CD4-positive, alpha-beta T cell (primary cell): ENCODE measurements at places on chromosomes 7 and 10.
A peak's percentile ranks its signal among the peaks of the same experiment; 100 is the strongest.

DNA sequence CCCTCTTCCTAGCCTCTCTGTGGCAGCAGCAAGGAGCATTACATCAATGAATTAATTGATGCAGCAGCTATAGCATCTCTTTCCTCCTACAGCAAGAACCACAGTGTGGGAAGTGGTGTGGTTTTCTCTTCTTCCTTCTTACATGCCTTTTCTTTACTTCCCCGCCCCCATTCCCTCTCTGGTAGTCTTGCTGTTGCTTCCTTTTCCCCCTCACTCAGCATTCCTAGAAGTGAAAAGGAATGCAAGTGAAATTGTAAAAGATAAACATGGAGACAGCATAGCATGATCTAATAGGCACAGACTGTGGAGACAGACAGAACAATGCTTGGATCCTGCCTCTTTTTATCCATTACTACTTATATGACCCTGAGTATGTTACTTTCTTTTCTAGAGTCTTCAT, 370.5 kb upstream of the BMPER start:
- DNase-seq: no peak

DNA sequence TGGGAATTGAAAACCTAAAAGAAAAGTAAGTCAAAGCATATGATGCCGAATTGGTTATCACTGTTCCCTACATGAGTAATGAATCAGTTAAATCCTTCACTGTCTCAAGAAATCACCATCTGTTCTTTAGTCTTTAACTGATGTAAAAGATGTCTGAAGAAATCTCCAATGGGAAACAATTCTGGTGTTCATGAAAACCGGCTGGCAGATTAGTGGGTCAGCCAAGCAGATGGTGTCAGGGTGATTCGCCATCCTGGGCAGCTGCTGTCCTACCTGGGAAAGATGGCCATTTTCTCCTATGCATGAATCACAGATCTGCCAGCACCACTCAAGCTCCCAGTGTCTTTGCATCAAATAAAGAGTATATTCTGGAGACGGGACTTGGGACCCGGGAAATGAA, 925.2 kb upstream of the GHITM start:
- no peak for DNase-seq

- DNase-seq: no peak
Observed at GRCh38 chr7:29865526-29865925, 59.2 kb downstream of the WIPF3 start.

GRCh38 chr7:112462236-112462635, 12.0 kb downstream of the IFRD1 start:
- DNase-seq: no peak

DNA sequence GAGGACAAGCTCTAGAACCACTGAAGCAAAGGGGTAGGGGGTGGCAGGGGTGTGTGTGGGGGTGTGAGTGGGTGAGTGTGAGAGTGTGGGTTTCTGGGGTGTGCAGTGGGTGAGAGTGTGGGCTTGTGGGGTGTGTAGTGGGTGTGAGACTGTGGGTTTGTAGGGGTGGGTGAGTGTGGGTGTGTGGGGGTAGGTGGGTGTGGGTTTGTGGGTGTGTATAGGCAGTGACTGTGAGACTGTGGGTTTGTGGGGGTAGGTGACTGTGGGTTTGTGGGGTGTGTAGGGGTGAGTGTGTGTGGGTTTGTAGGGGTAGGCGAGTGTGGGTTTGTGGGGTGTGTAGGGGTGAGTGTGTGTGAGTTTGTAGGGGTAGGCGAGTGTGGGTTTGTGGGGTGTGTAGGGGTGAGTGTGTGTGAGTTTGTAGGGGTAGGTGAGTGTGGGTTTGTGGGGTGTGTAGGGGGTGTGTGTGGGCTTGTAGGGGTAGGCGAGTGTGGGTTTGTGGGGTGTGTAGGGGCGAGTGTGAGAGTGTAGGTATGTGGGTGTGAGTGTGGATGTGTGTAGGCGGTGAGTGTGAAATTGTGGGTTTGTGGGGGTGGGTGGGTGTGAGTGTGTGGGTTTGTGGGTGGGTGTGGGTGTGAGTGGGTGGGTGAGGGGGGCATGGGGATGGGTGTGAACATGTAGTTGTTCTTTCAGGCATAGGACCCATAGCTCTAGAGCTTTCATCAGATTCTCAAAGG, 8.8 kb downstream of the NOS3 start:
- DNase-seq: no peak

GRCh38 chr7:12815426-12815825, 128.0 kb downstream of the ARL4A start:
- no peak for DNase-seq

DNA sequence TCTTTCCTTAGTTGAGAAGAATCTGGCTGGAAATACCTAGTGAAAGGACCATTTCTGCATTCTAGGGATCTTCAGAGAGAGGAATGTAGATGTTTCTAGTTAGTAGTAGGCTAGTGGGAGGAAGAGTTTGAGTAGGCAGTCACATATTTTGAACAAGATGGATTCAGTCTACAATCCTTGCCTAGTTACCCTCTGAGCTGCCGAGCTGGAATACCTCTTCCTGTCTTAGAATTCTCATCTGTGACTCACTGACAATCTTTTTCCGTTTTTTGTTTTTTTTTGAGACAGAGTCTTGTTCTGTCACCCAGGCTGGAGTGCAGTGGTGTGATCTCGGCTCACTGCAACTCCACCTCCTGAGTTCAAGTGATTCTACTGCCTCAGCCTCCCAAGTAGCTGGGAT, 30.7 kb upstream of the PLPP4 start:
- no peak for DNase-seq

- no peak for DNase-seq
Observed at GRCh38 chr10:8913720-8914119, 859.2 kb downstream of the GATA3 start.

GRCh38 chr7:158614700-158615099, 27.1 kb upstream of the PTPRN2 start:
- DNase-seq: no peak

DNA sequence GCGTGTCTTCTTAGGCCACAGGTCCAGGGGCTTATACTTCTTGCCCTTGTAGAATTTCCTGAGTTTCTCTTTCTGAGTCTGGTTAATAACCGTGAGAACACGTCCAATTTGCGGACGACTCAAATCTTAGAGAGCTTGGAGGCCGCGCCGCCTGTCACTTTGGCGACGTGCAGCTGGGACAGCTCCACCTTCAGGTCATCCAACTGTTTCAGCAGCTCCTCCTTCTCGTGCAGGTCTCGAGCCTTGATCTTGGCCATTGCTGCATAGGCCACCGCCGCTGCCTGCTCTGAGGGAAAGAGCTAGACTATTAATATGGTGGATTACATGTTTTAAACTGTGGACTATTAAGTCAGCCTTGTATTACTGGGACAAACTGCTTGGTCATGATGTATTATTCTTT, 26.9 kb downstream of the EVX1 start:
- no peak for DNase-seq

GRCh38 chr7:79317728-79318127, 135.7 kb downstream of the MAGI2 start:
- DNase-seq: no peak

GRCh38 chr7:25834050-25834449, 317.9 kb upstream of the NFE2L3 start:
- no peak for DNase-seq

DNA sequence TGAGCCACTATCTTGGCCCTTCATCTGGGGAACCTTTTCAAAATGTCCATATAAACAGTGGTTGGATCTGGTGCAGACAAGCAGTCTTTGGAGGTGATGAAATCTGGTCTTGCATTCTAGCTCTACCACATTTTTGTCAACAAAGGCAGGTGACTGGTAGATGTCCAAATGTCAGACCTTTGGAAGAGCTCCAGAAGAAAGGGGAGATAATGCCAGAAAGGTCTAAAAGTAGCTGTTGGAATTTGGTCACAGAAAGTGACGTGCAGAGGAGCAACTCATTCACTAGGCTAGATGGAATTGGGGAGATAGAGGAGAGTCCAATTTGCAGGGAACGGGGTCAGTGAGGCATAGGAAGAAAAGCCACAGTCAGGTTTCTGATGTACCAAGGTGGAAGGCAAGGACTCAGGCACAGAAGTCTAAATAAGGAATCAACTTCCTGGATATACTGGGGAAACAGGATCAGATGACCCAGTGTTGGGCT, 36.4 kb upstream of the WAC start:
- DNase-seq: no peak

GRCh38 chr7:69109246-69109645, 489.0 kb upstream of the AUTS2 start:
- no peak for DNase-seq

GRCh38 chr7:31070991-31071644, 19.0 kb downstream of the ADCYAP1R1 start:
- DNase-seq: no peak

- DNase-seq: no peak
Observed at GRCh38 chr10:92844746-92845145, 3.6 kb upstream of the EXOC6 start.

GRCh38 chr7:34309116-34309515, 348.9 kb upstream of the NPSR1 start:
- no peak for DNase-seq

DNA sequence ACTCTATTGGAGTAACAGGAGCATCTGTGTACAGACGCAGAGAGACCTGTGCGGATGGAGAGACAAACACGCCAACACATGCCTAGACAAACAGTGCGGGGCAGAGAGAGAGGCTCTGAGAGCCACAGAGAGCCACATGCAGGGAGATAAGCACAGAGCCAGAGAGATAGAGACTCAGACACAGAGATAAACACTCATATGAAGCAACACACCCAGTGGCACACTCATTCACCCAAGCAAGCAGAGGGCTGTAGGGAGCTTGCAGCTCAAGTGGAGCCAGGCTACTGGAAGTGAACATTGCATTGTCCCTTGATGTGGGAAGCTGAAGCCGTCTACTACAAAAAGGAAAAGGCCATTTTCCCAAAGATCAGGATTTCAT, 46.6 kb upstream of the PODXL start:
- no peak for DNase-seq

GRCh38 chr7:52502281-52502680, 533.2 kb upstream of the POM121L12 start:
- DNase-seq: no peak

GRCh38 chr10:28282336-28282735, 20.5 kb downstream of the MPP7 start:
- DNase-seq: no peak

DNA sequence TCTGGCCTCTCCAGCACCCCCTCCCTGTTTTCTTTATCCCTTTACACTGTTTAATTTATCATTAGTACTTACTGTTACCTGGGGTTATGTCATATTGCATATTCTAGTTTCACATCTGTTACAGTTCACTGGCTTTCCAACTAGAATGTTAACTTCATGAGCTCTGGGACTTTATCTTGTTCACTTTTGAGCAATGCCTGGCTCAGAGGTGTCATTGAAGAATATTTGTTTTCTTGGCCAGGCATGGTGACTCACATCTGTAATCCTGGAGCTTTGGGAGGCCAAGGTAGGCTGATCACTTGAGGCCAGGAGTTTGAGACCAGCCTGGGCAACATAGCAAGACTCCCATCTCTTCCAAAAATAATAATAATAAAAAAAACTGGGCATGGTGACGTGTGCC, 40.7 kb downstream of the LRGUK start:
- DNase-seq: no peak

DNA sequence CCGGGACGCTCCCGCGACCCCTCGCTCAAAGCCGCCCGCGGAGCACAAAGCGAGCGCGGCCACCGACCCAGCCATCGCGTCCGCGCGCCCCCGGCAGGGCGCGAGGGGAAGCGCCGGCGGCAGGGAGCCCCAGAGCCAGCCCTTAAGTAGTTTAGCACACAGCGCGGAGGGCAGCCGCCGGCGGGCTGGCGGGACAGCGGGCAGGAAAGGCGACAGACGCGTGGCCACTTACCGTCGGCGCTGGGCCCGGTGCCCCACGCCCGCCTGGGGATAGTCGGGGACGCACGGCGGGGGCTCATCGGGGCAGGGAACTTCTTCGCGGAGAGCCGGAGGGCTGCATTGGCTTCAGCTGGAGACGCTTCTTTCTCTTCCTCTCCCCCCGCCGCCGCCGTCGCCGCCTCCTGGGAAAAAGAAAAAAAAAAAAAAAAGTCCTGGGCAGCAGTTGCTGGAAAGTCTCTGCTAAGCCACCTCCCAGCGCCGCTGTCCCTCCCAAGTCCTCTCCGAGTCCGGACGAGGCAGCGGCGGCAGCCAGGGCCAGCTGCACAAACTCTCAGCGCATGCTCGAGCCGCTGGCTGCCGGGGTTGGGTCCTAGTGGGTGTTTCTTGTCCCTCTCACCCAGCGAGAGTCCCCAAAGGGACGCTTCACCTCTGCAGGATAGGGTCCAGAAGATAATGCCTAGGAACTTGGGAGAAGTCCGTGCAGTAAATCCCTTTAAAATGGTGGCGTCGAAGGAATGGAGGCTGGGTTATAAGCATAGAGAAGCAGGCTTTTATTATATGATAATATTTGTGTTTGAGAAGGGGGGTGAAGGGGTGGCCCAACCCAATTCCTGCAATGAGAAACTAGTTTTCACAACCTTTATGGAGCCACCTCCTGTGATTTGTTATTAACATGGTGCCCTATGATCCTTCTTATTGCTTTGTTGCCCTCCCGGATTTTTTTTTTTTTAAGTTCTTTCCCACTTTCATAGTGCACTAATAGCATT, at the start of gene TSPAN12:
TSPAN12 (minus strand) TSS at position 557 of the 986 bp plus-strand sequence. CDS start 1,381 bp downstream, outside the sequence.
- DNase-seq: peak; percentile 15

GRCh38 chr7:134782121-134782623, 2.7 kb downstream of the CALD1 start:
- no peak for DNase-seq

DNA sequence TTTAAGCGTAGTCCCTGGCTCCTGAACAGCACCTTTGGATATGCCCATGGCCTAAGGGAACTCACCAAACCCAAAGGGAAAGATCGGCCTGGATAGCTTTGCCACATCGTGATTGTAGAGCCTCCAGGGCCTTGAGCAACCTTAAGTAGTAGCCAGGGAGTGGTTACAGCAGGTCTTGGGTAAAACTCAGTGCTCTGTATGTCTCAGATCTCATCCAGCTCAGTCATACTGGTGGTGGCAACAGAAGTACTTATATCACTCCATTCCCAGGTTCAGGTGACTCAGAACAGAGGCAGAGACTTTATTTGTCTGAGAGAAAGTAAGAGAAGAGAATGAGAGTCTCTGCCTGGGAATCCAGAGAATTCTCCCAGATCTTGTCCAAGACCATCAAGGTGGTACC, 39.1 kb upstream of the AASS start:
- no peak for DNase-seq

- no peak for DNase-seq
Observed at GRCh38 chr7:94176694-94177200, 172.6 kb upstream of the BET1 start.

DNA sequence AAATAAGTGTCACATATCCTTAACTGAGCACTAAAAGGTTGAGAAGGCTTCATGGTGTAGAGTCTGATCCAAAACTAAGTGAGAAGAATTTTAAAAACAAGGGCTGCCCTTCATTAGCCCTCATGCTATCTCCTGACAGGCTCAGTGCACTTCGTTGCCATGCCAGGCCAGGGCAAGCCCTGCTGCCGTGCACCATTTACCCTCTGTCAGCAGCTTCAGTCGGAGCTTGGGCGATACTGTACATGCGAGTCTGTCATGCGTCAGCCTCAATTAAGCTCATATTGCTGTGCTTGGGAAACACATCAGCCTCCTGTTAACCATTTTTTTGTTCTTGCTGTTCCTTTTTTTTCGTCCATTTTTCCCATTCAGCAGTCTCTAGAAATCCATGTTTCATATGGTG, 166.6 kb downstream of the VTI1A start:
- DNase-seq: no peak

- DNase-seq: no peak
Observed at GRCh38 chr7:71618278-71618677, 486.3 kb downstream of the GALNT17 start.
